ENCODE measurements at places on chromosomes 4 and X. TPM values are rescaled to one million over a fixed set of nuclear protein-coding genes. Genes with fewer than 3 reads are reported as not detected.

DNA sequence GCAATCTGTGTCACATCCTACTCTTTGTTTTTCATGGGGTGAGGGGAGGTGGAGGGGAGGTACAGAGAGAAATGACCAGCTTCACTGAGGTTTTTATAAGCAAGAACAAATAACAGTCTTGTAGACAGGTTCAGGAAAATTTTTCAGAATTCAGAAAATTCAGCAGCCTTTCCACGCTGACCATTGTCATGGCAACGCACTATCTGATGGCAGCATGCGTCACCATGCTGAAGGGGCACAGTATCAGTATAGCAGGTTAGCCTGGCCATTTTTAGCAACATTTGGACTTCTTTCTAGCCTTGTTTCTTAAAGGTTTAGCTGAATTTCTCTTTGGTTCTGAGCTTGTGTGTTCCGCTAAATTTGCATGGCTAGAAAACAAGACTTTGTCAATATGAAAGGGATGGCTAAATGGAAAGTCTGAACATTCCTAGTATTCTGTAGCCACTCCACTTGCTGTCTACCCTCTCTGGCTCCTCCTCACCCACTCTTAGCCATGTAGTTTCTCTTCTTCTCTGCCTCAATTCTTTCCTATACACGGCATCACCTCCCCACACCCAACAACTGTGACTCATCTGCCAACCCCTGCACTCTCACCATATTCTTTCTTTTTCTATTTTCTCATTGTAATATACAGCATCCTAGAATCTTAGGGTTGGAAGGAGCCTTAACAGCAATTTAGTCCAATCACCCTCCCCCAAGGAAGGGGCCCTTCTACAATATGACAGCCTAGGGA lies 42.7 kb upstream of the CITED1 start:
- H3K4me3 ChIP-seq, result no peak overlapping the region
- no peak overlapping the region for H3K27ac ChIP-seq
- no peaks in the 10 kb centered on the region for H3K4me1 ChIP-seq
- no peak for DNase-seq
- H3K27me3 ChIP-seq, result no peaks in the 10 kb centered on the region

GRCh38 chrX:21745756-21746155 lies 12.2 kb downstream of the SMPX start:
- no peaks in the 10 kb centered on the region for H3K36me3 ChIP-seq
- no peak overlapping the region for H3K4me3 ChIP-seq
- H3K27me3 ChIP-seq, result peaks cover 3% of the 10 kb centered on the region
- H3K27ac ChIP-seq, result no peak overlapping the region
- DNase-seq, result peak; percentile 13
- no peaks in the 10 kb centered on the region for H3K4me1 ChIP-seq

DNA sequence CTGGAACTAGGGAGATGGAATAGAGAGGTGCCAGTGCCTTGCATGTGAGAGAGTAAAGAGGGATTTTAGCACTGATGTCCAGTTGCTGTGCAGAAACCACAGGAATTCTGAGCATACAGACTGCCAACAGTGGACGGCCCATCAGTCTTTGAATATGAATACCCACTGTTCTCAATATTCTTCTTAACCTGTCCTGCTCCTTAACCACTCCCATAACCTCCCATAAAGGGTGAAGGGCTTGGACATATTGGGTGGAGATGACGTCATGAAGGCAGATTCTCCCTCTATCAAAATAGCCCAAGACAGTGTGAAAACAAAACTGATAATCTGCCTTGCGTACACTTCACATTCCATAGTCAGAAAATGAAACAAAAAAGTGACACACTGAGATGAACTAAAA lies 1313.7 kb upstream of the PABPC4L start:
- H3K4me1 ChIP-seq, result no peaks in the 10 kb centered on the region
- no peak for DNase-seq
- H3K4me3 ChIP-seq, result no peak overlapping the region
- H3K36me3 ChIP-seq, result no peaks in the 10 kb centered on the region

- DNase-seq, result no peak
- no peaks in the 10 kb centered on the region for H3K4me1 ChIP-seq
- no peak overlapping the region for H3K4me3 ChIP-seq
Measured at GRCh38 chr4:76651616-76652015, 216.6 kb downstream of the SHROOM3 start.

- peak overlapping the region; percentile 82 for H3K27ac ChIP-seq
- H3K4me3 ChIP-seq, result peak overlapping the region; percentile 8
- no peaks in the 10 kb centered on the region for H3K27me3 ChIP-seq
Measured at GRCh38 chr4:42632653-42633382, 24.1 kb downstream of the ATP8A1 start.

DNA sequence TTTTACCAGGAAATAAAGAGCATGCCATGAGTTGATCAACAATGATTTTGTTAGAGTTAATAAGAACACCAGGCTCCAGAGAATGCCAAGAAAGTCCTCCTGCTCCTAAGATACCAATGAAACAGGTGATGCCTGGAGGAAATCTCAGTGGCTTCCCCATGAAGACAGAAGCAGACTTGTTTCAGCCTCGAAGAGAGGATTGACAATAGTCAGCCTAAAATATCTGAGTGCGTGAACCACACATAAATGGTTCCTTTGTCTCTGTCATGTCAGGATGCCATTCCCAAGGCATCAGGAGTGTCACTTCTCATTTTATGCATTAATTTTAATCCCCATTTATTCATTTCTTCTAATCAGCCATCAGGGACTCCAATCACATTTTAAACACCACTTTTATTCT lies 69.6 kb downstream of the PHOX2B start:
- no peak overlapping the region for H3K27ac ChIP-seq
- peaks cover 3% of the 10 kb centered on the region for H3K27me3 ChIP-seq
- H3K36me3 ChIP-seq, result no peaks in the 10 kb centered on the region
- no peak for DNase-seq
- H3K4me1 ChIP-seq, result no peaks in the 10 kb centered on the region

DNA sequence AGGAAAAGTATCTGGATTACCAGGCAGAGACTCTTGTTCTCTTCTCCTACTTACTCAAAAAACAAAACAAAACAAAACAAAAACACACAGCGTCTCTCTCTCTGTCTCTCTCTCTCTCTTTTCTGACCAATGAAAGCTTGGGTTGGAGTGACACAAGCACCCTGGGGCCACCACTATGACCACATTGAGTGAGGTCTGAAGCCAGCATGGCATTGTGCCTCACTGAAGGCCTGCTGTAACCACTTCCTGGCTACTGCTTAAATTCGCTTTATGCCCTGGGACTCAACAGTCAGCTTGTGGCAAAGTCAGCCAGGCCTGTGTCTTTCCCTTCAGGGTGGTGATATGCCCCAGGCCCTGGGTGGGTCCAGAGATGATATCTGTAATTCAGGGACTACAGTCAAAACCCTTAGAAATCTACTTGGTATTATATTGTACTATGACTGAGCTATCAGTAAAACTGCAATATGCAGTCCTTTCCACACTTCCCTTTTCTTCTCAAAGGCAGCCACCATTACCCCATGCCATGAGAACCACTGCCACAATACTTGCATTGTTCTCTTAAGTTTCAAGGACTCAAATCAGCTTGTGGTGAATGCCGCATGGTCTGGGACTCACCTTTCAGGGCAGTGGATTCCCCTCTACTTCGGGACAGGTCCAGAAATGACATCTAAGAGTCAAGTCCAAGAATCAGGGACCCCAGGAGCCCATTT lies 606.8 kb upstream of the KLHL4 start:
- no peaks in the 10 kb centered on the region for H3K36me3 ChIP-seq
- no peak for DNase-seq
- H3K4me1 ChIP-seq, result no peaks in the 10 kb centered on the region
- H3K27ac ChIP-seq, result no peak overlapping the region

- no peaks in the 10 kb centered on the region for H3K36me3 ChIP-seq
- DNase-seq, result no peak
- no peak overlapping the region for H3K4me3 ChIP-seq
- H3K27ac ChIP-seq, result no peak overlapping the region
- no peaks in the 10 kb centered on the region for H3K4me1 ChIP-seq
Measured at GRCh38 chr4:21982087-21982486, 33.5 kb upstream of the KCNIP4 start.

GRCh38 chr4:24278693-24279092 lies 305.7 kb downstream of the DHX15 start:
- H3K27me3 ChIP-seq, result no peaks in the 10 kb centered on the region
- H3K4me1 ChIP-seq, result no peaks in the 10 kb centered on the region
- no peak overlapping the region for H3K27ac ChIP-seq
- no peak overlapping the region for H3K4me3 ChIP-seq
- no peak for DNase-seq

GRCh38 chr4:8334786-8335460 lies 65.4 kb downstream of the HTRA3 start:
- no peak overlapping the region for H3K4me3 ChIP-seq
- DNase-seq, result no peak
- H3K4me1 ChIP-seq, result no peaks in the 10 kb centered on the region
- no peaks in the 10 kb centered on the region for H3K36me3 ChIP-seq

- peaks cover 3% of the 10 kb centered on the region for H3K4me1 ChIP-seq
- no peak overlapping the region for H3K27ac ChIP-seq
- DNase-seq, result no peak
- H3K36me3 ChIP-seq, result peaks cover 68% of the 10 kb centered on the region
- no peaks in the 10 kb centered on the region for H3K27me3 ChIP-seq
Measured at GRCh38 chrX:150621652-150622051, 53.2 kb downstream of the MTM1 start.

GRCh38 chr4:71186566-71187403 lies 152.0 kb upstream of the SLC4A4 start:
- H3K36me3 ChIP-seq, result no peaks in the 10 kb centered on the region
- H3K4me1 ChIP-seq, result peaks cover 26% of the 10 kb centered on the region
- no peak overlapping the region for H3K27ac ChIP-seq
- H3K4me3 ChIP-seq, result peak overlapping the region; percentile 84
- DNase-seq, result peak; percentile 31

DNA sequence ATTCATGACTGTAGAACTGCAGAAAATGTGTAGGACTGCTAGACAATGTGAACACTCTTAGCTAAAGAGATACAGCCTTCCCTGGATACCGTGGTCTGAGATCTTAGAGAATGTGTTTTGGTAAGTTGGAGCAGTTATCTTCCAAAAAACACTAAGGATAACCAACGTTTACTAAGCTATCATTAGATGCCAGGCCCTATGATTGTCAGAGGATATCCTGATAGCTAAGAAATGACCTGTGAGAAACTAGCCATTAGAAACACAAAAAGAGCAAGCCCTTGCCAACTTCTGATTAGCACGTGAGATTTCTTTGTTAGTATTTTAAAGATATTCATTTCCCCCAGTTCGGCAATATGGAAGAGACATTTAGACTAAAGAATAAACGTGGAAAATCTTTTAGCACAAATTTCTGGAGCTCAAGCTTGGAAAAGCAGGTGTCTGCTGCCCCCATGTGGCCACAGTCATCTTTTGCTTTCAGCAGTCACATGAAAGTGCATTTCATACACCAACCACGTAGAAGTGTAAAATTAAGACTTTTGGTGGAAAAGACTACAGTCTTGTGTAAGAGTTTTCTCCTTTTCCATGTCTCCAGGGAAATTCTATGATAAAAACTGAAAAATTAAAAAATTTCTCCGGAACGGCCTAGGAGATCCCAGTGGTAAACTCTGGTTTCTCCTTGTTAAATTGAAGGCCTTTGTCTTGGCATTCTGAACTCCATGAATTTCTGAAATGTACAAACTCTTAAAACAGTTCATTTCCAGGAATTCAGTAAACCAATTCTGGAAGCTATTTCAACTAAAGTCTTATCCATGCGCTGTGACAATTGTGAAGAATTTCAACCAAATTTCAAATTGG lies 136.4 kb downstream of the ZNF674 start:
- H3K27me3 ChIP-seq, result no peaks in the 10 kb centered on the region
- peak; percentile 32 for DNase-seq
- no peaks in the 10 kb centered on the region for H3K36me3 ChIP-seq
- no peak overlapping the region for H3K4me3 ChIP-seq
- H3K4me1 ChIP-seq, result no peaks in the 10 kb centered on the region

DNA sequence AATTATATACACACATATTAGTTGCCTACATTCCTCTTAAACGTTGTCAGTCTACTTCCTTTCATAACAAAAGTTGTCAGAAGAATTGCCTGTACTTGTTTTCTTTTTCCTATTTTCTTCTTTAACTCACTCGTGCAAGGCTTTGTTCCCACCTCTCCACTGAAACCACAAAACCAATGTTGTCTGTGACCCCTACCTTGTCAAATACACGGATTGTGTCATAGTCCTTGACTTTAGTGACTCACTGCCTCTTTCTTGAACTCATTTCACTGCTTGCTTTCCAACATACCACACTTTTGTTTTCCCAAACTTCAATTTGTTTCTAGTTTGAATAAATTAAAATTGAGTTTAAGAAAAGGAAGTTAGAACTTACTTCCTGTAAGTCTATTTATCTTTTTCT lies 283.9 kb upstream of the AGA start:
- DNase-seq, result no peak
- no peaks in the 10 kb centered on the region for H3K4me1 ChIP-seq
- no peaks in the 10 kb centered on the region for H3K27me3 ChIP-seq
- no peak overlapping the region for H3K27ac ChIP-seq
- no peaks in the 10 kb centered on the region for H3K36me3 ChIP-seq

The PAGE5 gene
- total RNA-seq, result 0.67 TPM

The SUPT20HL2 gene
- total RNA-seq, result not detected

The ABLIM2 gene
- total RNA-seq, result 5.2 TPM

All from activated B cell treated with CpG ODN at 0.5 μM for 24 hours (primary cell).